ENCODE measurements at places on chromosomes 3 and 15. TPM values are rescaled to one million over a fixed set of nuclear protein-coding genes. Genes with fewer than 3 reads are reported as not detected.

The GATM gene
- total RNA-seq: 0.20 TPM

The DUOXA2 gene
- total RNA-seq: not detected

The ALDH1L1 gene
- 1.7 TPM for total RNA-seq

The GP9 gene
- total RNA-seq: not detected
